ENCODE measurements at places on chromosomes 7 and 10.

DNA sequence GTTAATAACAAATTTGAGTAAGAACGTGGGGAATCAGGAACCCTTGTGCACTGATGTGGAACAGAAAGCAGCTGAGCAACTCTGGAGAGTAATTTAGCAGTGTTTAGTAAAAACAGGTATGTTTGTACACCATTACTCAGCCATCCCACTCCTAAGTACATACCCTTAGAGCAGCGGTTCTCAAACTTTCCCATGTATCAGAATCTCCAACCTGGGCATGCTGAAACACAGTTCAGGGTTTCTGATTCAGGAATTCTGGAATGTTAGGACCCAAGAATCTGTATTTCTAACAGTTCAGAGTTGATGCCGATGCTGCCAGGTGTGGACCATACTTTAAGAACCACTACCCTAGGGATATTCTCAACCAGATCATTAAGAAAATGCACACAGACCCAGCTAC lies 5.1 kb downstream of the SGMS1 start:
- no peak for DNase-seq

DNA sequence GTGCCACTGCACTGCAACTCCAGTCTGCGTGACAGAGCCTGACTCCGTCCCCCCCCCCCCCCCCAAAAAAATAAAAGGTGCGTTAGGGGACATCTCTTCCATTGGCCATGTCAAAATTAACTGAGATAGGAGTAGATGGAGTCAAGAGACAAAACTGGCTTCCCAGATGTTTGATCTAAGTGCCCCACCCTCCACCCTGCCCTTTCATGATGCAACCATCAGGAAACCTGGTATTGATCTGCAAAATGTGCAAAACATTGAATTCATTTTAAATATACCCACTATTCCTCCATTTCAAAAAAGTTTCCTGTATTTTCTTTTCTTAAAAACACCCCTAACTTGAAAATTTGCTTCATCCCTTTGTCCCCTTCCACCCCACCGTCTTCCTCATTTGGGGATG lies 17.5 kb downstream of the ARID5B start:
- DNase-seq = no peak

DNA sequence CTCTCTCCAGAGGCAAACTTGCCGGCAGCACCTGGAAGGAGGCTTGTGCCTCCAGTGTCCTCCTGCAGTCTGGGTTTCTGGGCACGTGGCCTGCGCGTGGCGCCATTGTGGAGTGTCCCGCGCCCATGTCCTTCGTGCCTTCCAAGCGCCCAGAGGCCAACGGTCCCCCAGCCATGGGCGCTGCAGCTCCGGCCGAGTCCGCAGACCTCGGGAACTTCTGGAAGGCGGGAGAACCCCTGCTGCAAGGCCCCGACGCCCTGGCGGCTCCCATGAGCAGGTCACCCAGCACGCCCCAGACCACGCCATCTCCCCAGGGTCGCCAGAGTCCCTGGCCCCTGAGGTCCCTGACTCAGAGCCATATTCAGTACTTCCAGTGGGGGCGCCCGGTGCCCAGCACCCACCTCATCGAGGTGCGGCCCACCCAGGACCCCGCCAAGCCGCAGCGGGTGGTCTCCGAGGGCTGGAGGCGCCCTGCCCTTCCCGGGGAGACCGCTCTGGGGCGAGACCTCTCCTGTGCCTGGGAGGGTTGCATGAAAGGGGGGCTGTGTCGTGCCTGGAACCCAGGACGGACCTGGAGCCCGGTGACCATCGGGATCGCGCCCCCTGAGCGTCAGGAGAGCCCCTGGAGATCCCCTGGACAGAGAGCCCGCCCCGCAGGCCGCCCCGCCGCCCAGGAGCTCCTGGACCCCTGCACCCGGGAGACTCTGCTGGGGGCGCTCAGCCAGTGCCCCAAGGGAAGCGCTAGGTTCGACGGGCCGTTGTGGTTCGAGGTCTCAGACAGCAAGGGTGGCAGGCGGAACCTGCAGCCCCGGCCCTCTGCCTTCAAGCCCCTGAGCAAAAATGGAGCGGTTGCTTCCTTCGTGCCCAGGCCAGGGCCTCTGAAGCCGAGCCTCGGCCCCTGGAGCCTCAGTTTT lies at the start of gene POM121L12:
POM121L12 (plus strand) TSS at position 135 of the 914 bp plus-strand sequence; CDS start at position 174, 39 bp downstream.
- DNase-seq = no peak

- DNase-seq = no peak
Observed at GRCh38 chr7:75950111-75950681, 35.2 kb downstream of the POR start.

All from NCI-H446 (cell line).